ENCODE measurements at places on chromosomes 11 and 22. TPM values are rescaled to one million over a fixed set of nuclear protein-coding genes. Genes with fewer than 3 reads are reported as not detected.

Gene SPDYC
- polyA plus RNA-seq: not detected

Gene OR52E8
- not detected for polyA plus RNA-seq

DNA sequence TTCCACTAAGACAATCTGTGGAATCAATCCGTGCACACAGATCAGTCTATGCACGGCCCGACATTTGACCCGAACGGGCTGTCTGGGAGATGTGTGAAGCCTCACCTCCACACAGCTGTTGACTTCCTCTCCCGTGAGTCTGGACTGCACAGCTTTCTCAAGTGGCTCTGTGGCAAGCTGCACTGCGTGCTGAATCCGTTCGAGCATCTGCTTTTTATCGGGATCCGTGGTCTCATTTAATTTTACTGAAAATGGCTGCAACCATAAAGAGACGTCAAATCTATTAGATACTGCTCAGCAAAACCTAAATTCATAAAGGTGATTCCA, 19.3 kb downstream of the CARS1 start:
- DNase-seq: no peak

Gene AMPD3
- 5.0 TPM for polyA plus RNA-seq

DNA sequence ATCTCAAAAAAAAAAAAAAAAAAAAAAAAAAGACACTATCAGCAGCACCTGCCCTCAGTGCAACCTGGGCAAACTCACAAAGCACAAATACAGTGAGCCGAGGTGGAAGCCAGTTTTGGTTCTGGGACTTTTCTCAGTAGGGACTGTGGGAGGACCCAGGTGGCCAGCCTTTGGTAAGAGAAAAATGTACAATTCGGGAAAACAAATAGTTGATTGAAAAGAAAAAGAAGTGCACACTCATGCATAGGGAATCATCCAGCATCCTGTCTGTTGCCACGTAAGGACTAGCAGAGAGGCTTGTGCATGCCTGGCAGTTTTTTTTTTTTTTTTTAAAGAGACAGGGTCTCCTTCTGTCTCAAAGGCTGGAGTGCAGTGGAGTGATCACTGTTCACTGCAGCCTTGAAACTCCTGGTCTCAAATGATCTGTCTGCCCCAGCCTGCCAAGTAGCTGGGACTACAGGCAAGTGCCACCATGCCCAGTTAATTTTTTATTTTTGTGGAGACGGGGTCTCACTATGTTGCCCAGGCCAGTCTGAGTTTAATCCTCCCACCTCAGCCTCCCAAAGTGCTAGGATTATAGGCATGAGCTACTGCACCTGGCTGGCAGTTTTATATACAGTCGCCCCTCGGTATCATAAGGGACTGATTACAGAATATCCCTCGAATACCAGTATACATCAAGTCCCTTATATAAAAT, 36.7 kb downstream of the TPST2 start:
- no peak for DNase-seq

- no peak for DNase-seq
Measured at GRCh38 chr11:28536504-28537267, 428.5 kb downstream of the METTL15 start.

- no peak for DNase-seq
Measured at GRCh38 chr11:45713573-45713972, 48.2 kb upstream of the CHST1 start.

Gene VPREB3
- polyA plus RNA-seq: 0.96 TPM

Gene CBLIF
- polyA plus RNA-seq: not detected

- no peak for DNase-seq
Measured at GRCh38 chr11:121706884-121707420, 254.2 kb upstream of the SORL1-AS1 start.

- no peak for DNase-seq
Measured at GRCh38 chr11:106507645-106508306, 430.3 kb downstream of the AASDHPPT start.

Gene GRAMD4
- 18.9 TPM for polyA plus RNA-seq

DNA sequence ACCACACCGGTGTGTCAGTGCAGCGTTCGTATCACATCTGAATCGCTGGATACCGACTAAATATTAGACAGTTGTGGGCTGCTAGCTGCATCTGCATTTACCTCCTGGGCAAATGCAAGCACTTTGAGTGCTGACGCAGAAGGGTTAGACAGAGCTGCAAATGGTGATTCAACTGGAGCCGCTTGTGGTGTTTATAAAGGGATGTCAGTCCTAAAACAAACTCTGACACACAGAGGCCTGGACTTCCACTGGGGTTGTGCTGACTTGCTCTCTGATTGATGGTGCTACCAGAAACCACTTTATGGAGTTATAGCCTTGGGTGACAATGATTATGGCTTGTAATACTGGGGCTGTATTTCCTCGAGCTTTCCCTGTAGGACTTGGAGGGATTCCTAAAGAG, 374.4 kb downstream of the NTM start:
- no peak for DNase-seq

Gene TSPAN18
- polyA plus RNA-seq: 48.8 TPM

DNA sequence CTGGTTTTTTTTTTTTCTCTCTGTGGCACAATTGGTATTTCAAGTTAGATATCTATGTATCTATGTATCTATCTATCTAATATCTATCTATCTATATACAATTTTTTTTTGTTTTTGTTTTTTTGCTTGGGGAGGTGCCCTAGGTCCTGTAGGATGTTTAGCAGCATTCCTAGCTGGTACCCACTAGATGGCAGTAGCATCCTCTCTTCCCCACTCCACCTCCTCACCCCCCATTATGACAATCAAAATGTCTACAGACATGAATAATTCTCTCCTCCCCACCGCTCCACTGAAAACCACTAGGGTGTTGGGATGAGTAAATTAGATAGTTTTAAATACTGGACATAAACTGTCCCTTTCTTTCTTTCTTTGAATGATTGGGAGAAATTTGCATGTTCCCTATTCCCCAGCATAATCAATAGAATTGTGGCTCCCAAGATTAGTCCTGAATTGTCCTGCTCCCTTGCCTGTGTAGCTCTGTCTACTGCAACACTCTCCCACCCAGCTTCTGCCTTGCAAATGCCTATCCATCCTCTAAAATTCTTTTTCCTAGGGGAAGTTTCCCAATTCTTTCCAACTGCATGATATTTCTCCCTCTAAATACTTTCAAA, 1152.4 kb downstream of the LRRC4C start:
- no peak for DNase-seq

GRCh38 chr11:118434553-118435289, 1.6 kb upstream of the KMT2A start:
- peak; percentile 58 for DNase-seq

- no peak for DNase-seq
Measured at GRCh38 chr11:128532572-128533091, 54.7 kb downstream of the ETS1 start.

DNA sequence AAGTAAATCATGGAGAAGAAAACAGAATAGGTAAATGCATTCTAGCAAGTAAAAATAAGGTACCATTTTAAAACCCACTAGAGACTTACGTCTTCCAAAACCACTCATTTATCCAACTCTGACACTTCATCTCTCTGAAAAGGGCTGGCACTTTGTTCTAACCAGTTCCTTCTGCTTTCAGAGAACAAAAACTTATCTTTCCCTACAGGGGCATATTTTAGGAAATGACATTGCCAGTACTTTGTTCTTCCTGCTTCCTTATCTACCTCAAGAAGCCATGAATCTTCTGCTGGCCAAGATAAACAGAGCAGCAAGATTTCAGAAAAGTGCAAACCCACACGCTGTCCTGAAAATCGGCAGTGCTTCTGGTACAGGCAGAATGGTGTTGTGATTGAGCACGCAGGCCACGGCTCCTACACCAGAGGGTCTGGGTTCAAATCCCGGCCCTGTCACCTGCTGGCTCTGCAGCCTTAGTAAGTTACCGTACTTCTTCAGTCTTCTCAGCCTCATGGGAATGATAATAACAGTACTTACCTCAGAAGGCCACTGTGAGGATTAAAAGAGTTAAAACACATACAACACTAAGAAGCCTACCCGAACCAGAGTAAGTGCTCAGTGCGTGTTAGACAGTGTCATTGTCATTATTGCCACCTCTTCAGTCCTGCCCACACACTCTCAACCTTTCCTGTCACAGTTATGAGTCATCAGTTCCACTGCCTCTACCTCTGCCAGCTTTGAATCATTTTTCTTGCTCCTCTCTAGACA, 11.0 kb downstream of the MPZL3 start:
- no peak for DNase-seq

DNA sequence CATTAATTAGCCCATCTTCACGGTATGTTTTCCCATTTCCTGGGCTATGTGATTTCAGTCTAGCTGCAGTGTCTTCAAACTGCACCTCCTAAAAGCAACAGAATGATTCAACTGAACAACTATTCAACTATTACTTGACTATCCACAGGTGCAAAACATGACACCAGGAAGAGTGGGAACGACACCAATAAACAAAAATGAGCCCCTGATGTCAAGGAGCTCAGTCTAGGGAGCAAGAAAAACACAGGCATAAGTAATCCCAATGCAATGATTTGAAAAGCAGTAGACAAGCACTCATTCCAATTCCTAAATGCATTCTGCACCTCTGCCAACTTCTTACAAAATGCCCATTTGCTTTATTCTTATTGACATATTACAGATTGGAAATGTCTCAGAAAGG, 285.6 kb downstream of the ETS1 start:
- no peak for DNase-seq

Gene SCN3B
- polyA plus RNA-seq: 1.3 TPM

Gene ANAPC15
- 41.2 TPM for polyA plus RNA-seq

DNA sequence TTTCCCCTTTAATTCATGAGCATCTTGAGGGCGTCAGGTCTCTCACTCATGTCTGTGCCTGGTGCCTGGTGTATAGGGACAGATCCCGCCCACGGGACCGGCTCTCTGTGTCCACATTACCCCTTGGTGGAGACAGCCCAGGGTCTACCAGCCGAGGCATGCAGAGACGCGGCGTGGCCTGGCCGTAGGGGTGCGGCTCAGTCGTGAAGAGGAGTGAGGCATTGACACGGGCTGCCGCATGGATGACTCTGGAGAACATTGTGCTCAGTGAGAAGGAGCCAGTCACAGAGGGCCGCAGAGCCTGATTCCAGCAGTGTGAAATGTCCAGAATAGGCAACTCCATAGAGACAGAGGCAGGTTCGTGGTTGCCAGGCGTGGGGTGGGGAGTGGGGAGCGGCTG, 209.8 kb downstream of the TBC1D22A start:
- DNase-seq: no peak

Gene CEND1
- polyA plus RNA-seq: 0.67 TPM

DNA sequence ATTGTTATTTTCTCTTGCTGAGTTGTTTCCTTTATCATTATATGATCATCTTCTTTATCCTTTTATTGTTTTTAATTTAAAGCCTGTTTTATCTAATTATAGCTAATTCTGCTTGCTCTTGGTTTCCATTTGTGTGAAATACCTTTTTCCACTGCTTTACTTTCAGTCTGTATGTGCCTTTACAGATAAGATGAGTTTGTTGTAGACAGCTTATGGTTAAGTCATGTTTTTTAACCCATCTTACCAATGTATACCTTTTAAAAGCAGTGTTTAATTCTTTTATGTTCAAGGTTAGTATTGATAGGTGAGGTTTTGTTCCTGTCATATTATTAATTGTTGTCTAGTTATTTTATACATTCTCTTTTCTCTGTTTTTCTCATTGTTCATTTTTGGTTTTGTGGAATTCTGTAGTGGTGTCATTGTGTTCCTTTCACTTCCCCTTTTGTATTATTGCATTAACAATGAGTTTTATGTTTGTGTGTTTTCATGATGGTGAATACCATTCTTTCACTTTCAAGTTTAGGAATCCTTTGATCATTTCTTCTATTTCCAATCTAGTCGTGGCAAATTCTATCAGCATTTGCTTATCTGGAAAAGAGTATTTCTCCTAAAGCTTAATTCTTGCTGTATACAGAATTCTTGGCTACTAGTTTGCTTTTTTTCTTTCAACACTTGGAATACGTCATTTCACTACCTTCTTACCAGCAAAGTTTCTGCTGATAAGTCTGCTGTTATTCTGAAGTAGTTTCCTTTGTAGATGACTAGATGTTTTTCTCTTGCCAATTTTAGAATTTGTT, 21.8 kb downstream of the OR5AN1 start:
- no peak for DNase-seq

All from renal cortex interstitium (tissue), 15 donors.